Hepatocyte (in vitro differentiated cells): ENCODE measurements at places on chromosomes 11 and 22. TPM values are rescaled to one million over a fixed set of nuclear protein-coding genes. Genes with fewer than 3 reads are reported as not detected.

Gene CNGA4
- total RNA-seq: 0.17 and 0.52 TPM in 2 replicates

Gene OR51B4
- total RNA-seq: not detected in 2 replicates

Gene TRIM48
- not detected in 2 replicates for total RNA-seq

Gene SGSM1
- total RNA-seq: 3.1 and 3.5 TPM in 2 replicates

Gene CRYBB3
- not detected in 2 replicates for total RNA-seq

Gene HSPA8
- 1,636 and 1,726 TPM in 2 replicates for total RNA-seq

Gene DERL3
- 1.6 and 1.8 TPM in 2 replicates for total RNA-seq

Gene GSTT2B
- total RNA-seq: 0.24 and 1.3 TPM in 2 replicates

Gene NTM
- 2.2 and 4.9 TPM in 2 replicates for total RNA-seq

Gene ME3
- total RNA-seq: 16.1 and 16.2 TPM in 2 replicates

Gene HOATZ
- total RNA-seq: not detected in 2 replicates

Gene MPEG1
- total RNA-seq: 0.04 and 0.57 TPM in 2 replicates

Gene MEI1
- not detected in 2 replicates for total RNA-seq

Gene ALDH3B2
- 0.80 and 2.5 TPM in 2 replicates for total RNA-seq

Gene DGCR6
- 6.3 and 7.9 TPM in 2 replicates for total RNA-seq

Gene LINC01488
- 0.27 and 0.64 TPM in 2 replicates for total RNA-seq

Gene LDHAL6A
- total RNA-seq: not detected in 2 replicates
